ENCODE measurements at places on chromosomes 2 and 18.

- no peak for DNase-seq
These were observed 18.9 kb downstream of the SRD5A2 start for GRCh38 chr2:31561823-31562222.

DNA sequence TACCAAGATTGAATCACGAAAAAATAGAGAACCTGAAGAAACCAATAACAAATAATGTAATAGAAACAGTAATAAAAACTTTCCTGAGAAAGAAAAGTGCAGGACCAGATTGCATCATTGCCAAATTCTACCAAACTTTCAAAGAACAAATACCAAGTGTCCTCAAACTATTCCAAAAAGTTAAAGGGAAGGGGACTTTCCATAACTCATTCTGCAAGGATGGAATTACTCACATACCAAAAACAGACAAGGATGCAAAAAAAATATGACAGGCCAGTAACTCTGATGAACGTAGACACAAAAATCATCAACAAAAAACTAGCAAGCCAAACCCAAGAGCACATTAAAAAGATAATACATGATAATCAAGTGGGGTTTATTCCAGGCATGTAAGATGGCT, 172.3 kb upstream of the SLC35G4 start:
- no peak for DNase-seq

- DNase-seq = no peak
These were observed 96.0 kb upstream of the ALKAL2 start for GRCh38 chr2:383888-384287.

GRCh38 chr2:21836719-21837118, 713.0 kb downstream of the TDRD15 start:
- no peak for DNase-seq

DNA sequence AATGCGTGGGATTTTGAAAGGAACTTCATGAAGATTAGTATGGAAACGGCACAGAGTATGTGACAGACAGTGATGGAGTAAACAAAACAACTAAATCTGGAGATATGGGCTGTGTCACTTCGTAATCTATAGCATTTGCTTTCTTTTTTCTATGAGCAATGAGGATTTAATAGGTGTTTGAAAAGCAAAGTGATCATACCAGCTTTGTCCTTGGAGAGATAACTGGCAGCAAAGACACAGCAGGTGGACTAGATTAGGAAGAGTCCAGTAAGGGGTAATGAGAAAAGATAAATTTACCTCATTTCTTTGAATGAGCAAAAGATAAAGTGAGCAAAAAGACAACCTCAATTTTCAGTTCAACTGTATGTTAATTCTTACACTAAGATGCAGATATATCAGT, 199.0 kb downstream of the LRP1B start:
- DNase-seq = no peak

GRCh38 chr18:76412010-76412817, 82.8 kb downstream of the ZNF516 start:
- DNase-seq = no peak

DNA sequence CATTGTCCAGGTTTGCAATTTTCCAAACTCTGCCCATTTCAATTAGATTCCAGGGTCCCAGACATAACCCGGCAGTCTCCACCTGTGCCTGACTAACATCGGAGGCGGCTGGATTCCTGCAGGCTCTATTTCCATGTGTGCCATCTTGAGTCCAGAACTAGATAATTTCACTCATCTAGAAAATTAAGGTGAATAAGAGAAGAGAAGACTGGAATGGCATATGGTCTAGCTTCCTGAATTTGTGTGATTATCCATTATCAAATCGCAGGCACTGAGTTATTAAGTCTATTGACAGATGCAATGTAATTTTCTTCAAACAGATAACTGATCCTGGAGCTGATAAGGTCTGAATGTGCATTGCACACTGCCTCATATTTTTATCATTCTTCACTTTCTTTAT, 305.2 kb downstream of the ETAA1 start:
- DNase-seq = no peak

GRCh38 chr2:222427646-222428301, 3.4 kb downstream of the SGPP2 start:
- DNase-seq = no peak

DNA sequence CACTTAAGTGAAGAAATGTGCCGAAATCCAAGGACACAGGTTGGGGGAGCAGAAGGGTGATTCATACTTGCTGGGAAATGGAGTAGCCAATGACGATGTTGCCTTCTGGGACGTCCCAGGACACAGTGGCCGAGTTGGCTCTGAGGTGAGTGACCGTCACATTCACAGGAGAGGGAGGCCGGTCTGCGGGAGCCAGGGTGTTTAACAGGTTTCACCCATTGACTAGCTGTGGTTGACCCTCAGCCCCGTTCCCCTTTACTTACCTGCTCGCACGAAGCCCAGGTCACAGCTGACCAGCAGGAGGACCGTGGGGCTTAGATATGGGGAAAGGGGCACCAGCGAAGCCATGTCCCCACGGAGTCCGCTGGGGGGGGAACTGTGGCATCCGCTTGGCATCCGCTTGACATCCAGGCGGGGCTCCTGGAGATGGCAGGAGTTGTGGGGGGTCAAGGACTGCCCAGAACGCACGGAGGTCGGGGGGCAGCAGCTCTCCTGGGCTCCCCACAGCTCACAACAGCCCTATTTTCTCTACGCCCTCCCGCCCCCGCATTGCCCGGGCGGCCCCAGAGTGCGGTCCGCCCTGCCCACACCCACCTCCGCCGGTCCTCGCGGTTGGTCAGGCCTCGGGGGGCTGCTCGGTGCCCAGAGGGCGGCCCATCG, 586 bp downstream of the FNDC4 start:
- DNase-seq = peak; percentile 81

- DNase-seq = no peak
These were observed 13.5 kb upstream of the UBXN4 start for GRCh38 chr2:135728064-135728743.

DNA sequence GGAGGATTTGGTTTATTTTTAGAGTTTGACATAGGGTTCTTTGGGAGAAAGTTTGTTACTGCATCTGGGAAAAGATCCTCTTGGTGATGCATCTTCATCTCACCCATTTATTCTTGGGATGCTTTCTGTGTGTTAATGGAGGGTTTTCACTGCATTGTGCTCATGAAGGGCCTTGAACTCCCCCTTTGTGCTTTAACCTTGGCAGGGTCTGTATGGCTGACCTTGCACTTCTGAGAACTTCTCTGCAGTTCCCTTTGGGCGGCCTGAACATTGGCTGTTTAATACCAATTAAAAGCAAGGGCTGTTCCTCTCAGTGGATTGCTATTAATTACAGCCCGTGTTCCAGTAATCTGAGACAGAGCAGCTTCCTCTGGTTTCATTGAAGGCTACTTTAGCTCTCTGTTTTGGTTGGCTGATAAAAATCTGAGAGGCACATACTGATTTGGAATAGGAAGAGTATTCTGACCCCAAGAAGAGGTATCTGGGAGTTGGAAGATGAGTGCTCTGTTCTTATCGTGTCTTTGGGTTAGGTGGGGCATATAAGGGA, 37.5 kb downstream of the FMNL2 start:
- DNase-seq = no peak

DNA sequence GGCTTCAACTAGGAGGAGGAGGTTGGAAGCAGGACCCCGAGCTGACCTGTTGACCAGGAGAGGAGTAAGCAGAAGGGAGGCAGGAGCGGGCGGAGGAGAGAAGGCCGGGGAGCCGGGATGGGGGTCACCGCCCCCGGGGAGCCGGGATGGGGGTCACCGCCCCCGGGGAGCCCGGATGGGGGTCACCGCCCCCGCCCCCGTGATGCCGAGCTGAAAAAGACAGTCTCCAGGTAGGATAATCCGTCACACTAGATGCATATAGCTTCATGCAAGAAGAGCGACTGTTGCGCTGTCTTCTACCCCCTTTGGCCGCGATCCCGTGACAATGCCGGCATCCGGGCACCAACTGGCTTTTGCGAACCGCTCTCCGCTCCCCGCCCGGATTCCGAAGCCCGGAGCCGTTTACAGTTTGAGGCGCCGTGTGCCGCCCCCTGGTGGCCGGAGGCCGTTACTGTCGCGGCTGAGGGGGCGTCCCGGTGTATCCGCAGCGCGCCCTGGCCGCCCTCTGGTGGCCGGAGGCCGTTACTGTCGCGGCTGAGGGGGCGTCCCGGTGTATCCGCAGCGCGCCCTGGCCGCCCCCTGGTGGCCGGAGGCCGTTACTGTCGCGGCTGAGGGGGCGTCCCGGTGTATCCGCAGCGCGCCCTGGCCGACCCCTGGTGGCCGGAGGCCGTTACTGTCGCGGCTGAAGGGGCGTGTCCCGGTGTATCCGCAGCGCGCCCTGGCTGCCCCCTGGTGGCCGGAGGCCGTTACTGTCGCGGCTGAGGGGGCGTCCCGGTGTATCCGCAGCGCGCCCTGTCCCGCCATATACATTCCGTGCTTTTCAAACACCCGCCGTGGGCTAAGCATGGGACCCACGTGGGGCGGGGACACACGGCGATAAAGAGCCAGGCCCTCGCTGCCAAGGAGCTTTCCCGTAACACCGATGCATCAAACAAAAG, 89.6 kb downstream of the ACTR3 start:
- DNase-seq = no peak

DNA sequence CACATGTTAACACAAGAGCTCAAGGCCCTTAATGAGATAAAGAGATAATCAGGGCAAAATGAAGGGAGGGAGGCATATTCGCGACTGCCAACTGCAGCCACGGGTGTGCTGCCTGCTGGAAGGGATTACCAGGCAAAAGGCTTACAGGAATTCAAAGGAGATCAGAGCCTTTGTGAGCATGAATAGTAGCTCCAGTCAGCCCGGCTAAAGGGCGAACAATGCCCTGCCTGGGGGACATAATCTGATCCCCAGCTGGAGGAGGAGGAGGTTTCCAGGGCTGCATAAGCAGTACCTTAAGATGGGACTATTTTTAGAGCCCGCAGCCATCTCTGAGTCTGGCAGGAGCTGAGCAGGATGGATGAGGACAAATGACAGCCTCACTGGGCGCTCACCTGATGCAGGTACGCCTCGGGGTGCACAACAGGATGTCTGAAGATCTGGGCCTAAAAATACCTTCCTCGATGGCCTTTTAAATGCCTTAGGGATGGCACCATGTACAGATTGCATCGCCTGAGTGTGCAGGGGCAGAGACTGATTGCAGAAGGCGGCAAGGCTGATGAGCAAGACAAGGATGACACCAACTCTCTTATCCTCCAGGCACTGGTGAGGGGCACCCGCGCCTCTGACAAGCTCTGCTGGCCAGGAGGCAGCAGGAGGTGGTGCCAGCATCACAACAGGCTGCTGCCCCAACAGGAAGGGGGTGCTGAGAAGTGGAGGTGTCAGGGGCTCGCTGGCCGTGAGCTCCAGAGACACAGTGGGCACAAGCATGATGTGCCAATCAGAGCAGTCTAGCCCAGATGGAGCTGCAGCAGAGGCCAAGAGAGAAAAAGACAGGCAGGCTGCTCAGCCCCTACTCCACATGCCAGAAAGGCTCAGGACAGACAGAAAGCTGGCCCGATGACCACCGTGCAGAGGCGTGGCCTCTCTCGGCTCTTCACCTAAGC, 111.4 kb downstream of the EIPR1 start:
- DNase-seq = no peak

DNA sequence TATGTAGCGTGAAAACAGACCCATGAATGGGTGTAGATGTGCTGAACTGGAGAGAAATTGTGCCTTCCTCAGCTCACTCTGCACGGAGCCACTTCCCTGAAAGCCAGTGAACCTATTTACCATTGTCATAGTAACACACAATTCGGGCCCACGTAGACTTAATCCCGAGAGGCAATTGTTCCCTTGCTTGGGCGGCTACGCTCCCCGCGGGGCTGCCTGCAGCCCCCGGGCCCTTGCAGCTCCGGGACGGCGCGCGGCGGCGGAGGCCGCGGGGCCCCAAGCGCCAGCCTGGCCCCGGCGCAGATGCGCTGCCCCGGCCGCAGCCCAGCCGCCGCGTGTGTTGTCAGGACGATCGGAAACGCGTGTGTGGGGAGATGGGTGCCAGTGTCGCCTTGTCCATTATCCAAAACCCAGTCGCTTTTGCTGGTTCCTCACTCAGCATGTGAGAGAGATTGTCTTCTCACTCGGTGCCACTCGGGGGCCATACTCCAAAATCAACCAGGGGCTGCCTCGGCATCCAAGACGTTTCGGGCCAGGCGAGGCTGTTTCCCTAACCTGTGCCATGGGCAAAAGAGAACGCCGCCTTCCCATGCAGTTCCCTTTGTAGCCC, 17.9 kb upstream of the LRRTM1 start:
- peak; percentile 21 for DNase-seq

DNA sequence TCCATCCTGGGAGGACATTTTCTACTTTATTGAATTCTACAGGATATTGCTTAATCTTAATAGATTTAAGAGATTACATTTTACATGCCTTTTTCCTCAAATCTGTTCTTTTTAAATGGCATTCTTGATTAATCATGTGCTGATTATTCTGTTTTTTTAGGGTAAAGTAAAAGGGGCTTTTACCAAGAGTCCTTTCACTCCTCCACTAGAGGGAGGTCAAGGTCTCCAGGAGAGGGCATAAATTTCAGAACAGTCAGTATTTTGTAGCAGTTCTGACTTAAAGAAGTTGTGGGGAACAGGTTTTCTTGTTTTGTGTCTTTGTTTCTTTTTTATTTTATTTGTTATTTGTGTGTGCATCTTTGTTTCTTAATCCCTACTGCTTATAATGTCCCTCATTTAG, 25.4 kb downstream of the WDR75 start:
- no peak for DNase-seq

DNA sequence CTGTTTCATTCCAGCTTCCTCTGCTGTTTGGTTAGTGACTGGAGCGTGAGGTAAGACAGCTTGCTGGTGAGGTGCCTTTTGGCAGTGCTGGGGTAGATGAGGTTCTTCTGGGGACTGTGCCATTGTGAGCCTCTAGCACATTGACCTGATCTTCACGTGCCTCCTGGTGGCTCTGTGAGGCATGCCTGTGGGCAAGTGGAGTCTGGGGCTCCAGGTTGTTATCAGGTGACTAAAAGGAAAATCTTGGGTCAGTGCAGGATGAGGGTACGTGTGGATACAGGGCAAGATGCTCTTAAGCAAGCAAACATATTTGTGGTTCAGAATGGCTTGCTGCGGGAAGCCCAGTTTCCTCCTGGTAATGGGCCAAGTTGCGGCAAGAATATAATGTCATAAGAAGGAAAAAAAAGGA, 75.4 kb downstream of the FHOD3 start:
- DNase-seq = no peak

- no peak for DNase-seq
These were observed 48.1 kb downstream of the FBXO36 start for GRCh38 chr2:229970406-229970805.

GRCh38 chr18:77136076-77136718, 3.6 kb upstream of the MBP start:
- no peak for DNase-seq

- DNase-seq = no peak
These were observed 68.8 kb upstream of the TMEM200C start for GRCh38 chr18:5964108-5964507.

- DNase-seq = no peak
These were observed 63.7 kb upstream of the CYRIA start for GRCh38 chr2:16729335-16729734.
